Ureter (tissue), 1 donor: ENCODE measurements at places on chromosomes 6 and 20.

DNA sequence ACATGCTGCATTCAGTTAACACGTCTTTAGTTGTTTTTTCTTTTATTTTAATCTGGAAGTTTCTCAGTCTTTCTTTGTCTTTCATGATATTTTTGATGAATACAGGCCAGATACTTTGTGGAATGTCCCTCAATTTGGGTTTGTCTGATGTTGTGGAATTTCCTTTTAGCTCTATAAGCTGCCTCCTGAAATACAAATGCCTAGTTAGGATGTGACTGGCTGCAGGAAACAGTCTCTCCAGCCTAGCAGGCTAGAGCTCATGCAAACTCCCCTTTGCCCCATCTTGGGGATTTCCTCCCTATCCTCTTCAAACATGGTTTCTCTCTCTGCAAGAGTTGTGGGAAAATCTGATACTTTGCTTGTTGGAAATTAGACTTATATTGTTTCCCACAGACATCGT lies 89.3 kb upstream of the JAG1 start:
- no peak for DNase-seq

DNA sequence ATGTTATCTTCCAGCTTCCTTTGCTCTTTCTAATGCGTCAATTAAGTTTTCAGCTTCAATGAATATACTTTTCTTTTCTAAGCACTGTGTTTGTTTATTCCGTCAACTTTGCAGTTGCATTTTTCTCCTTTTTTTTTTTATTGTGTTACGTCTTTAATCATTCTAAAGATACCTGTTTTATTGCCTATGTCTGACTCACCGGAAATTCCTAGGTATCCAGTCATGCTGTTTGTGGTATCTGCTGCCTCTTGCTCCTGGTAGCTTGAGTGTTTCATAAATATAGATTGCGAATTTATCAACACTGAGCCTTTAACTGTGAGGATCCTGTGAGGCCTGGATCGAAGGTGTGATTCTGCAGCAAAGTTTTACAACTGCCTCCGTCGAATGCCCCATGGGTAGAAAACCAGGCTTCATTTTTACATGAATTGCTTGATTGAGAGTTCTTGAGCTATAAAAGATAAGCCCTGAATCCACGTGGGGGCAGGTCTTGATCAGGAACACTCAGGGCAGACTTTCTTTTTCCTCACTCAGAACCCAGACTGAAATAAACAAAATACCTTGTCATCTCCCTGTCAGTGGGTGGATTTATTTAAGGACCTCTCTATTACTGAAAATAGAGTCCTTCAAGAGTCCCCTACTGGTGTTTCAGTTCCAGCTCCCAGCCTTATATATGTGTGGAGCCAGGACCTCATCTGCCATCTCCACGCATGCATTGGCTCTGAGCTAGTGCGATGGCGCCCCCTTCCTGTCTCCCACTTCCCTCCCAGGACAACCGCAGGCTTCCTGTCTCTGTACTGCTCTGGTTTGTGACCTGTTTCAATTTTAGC lies 60.1 kb upstream of the LRRC1 start:
- no peak for DNase-seq

- DNase-seq, result no peak
These were observed 27.7 kb downstream of the ME1 start for GRCh38 chr6:83403191-83403590.

- DNase-seq, result no peak
These were observed 839.2 kb downstream of the KIF16B start for GRCh38 chr20:15734052-15734451.

DNA sequence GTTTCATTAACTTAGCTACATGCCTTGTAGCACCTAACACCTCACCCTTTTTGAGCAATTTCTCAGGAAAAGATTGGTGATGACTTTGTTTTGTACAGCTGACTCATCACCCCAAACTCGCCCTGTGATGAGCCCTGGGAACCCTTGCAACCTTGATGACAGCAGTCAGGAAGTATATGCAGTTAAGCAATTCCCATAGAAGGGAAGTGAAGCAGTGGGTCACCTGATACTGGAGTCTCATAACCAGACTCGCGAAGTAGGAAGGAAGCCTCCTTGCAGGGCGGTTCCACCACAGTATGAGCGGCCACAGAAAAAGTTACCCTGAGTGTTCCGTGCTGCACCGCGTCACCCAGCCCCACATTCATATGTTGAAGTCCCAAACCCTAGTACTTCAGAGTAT lies 82.0 kb upstream of the EDN1 start:
- DNase-seq, result no peak

GRCh38 chr6:167441715-167442206 lies 116.9 kb downstream of the TTLL2 start:
- DNase-seq, result no peak

- no peak for DNase-seq
These were observed 76.5 kb downstream of the ADTRP start for GRCh38 chr6:11702089-11702488.

GRCh38 chr20:39452583-39453340 lies 490.6 kb downstream of the DHX35 start:
- DNase-seq, result no peak

DNA sequence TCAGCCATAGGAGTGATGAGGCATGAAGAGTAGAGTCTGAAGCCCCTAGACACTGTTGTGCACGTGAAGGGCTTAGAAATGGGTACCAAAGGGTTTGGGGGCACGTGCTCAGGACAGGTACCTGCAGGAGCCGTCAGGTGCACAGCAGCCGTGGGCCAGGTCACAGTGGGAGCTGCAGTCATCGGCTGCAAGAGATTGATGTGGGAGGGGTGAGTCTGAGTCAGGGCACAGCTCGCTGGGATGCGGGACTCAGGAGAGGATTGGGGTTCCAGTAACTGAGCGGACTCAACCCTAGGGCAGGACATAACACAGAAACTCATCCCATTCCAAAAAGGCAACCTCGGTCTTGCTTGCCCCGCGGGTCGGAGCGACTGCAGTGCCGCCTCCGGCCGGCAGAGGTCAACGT lies 1.1 kb downstream of the DLK2 start:
- DNase-seq, result no peak

DNA sequence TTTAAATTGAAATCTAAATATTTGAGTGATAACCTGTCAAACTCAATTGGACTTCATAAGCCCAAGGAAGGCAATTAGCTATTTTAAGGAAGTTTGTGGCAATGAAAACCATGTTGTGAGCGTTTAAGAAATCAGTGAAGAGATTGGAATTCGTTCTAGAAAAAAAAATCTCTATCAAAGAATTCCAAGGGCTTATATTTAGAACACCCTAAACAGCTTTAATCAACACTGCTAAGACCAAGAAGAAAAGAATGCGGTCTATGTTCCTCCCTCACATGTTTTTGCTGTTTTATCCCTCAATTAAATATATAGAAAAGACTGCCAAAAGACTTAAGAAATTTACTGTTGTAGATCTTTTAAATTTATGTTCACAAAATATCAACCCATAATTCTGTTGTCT lies 16.6 kb upstream of the ABRACL start:
- DNase-seq, result no peak

DNA sequence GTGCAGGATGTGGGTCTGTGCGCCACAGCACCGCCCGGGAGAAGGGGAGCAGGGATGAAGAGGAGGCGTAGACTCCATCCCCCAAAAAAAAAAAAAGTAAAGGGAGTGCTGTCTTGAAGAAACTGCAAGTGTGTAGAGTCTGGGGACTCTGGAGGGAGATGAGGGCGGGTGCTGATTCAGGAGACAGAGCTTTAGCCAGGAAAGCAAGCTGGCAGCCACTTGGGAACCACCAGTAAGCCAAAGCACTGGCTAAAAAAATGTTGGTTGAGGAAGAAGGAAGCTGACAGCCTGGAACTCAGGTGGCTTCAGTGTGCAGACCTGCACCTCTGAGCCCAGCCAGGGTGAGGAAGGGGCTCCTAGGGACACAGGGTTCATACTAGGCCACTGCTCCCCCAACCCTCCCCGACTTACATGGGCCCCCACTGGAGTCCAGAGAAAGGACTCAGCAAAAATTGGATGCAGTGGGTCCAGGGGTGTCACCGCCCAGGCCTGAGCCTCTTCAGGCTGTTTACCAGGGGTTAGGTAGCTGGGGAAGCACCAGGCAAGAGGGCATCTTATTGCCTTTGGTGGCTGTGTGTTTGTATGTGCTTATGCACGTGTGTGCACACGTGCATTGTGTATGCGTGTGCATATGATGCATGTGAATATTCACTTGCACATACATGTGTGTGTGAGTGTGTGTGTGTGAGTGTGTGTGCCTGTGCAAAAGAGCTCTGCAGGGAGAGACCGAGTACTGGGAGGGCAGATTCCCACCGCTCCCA lies 153.5 kb upstream of the MLN start:
- DNase-seq, result no peak

DNA sequence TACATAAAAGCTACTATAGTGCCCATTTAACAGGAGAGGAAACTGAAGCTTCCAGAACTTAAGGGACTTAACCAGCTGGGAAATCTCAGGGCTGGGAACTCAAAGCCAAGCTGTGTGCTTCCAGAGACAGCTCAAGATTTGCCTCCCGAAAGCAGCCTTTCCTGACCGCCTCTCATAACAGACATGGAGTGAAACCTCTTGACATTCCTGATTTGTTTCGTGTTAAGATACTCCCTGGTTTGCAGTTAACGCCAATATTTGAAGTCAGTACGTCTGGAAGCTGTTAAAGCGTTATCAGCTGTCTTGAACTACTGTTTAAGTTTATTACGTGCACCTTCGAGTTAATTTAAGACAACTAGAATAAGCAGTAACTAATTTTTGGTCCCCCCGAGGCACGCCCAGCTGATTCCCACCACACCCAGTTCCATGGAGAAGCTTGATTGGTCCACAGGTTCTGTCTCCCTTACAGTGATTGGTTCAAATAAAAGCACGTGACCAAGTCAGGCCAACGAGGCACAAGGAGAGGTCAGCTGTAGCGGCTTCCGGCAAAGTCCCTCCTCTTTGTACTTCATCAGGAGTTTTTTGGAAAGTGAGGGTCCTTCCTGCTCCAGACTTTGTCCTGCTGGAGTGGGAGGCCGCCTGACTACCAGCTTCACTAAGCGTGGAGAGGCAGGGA lies 8.9 kb upstream of the TCP11 start:
- DNase-seq, result no peak

- DNase-seq, result peak; percentile 45
These were observed 109.0 kb downstream of the HFE start for GRCh38 chr6:26195924-26196845.

DNA sequence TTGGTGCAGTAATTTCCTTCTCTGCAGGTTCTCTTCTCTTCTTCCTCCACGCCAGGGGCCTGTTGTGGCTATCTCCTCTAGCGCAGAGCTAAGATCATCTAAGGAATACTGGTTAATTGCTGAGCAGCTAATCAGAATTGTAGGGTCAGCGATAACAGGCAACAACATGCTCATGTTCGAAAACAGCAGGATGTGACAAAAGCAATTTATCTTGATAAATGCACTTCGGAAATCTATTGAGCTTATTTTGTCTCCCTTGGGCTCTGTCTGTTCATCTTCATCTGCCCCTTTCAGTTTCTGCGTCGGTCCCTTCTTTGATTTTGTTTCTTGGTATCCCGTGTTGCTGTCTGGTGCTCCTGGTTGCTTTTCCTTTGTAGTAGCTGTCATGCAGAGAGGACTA lies 67.3 kb upstream of the MAP3K7 start:
- no peak for DNase-seq

DNA sequence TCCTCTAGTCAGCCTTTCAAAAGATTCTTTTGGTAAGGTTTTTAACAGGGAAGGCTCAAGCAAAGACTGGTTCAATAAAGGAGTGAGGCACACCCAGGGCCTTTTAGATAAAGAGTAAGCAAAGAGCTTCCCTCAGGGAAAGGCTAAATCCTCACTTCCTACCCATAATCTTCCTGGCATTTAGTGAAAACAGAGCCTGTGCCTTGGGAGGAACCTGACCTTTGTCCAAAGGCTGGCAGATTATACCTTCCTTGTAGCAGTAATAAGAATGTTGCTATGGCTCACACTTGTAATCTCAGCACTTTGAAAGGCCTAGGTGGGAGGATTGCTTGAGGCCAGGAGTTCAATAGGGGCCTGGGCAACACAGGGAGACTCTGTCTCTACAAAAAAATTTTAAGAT lies 280.1 kb upstream of the PLCB4 start:
- DNase-seq, result no peak

GRCh38 chr20:54112221-54112884 lies 42.0 kb upstream of the BCAS1 start:
- no peak for DNase-seq
